ENCODE measurements at places on chromosomes 5 and 9. TPM values are rescaled to one million over a fixed set of nuclear protein-coding genes. Genes with fewer than 3 reads are reported as not detected.

Gene SAPCD2
- total RNA-seq = 12.0 TPM

Gene CMBL
- total RNA-seq = 28.6 TPM

Gene HAND1
- total RNA-seq = not detected

Gene CDH9
- total RNA-seq = not detected

Gene CCL27
- total RNA-seq = not detected

GRCh38 chr9:93315118-93315517 is 131.2 kb downstream of the WNK2 start:
- no peak for DNase-seq

DNA sequence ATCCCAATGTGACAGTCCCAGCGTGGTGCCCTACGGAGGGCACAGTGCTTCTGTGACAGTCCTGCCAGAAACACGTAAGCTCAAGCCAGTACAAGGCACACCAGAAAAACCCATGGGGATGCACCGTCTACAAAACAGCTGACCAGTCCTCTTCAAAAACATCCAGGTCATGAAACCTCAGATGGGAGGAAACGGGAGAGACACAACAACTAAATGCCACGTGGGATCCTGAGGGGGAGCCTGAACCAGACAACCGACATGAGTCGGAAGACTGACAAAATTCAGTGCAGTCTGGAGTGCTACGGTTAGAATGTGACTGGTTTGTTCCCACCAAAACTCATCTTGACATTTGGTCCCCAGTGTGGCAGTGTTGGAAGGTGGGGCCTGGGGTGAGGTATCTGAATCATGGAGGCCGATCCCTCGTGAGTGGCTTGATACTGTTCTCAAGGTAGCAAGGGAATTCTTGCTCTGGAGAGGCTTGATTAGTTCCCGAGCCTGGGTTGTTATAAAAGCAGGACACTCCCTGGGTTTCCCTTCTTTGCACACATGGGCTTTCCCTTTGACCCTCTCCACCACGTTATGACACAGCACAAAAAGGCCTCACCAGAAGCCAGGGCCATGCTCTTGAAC is 55.4 kb downstream of the ADAMTS2 start:
- no peak for DNase-seq

- DNase-seq = peak; percentile 72
Measured at GRCh38 chr9:75950998-75951397, 60.5 kb downstream of the PCSK5 start.

DNA sequence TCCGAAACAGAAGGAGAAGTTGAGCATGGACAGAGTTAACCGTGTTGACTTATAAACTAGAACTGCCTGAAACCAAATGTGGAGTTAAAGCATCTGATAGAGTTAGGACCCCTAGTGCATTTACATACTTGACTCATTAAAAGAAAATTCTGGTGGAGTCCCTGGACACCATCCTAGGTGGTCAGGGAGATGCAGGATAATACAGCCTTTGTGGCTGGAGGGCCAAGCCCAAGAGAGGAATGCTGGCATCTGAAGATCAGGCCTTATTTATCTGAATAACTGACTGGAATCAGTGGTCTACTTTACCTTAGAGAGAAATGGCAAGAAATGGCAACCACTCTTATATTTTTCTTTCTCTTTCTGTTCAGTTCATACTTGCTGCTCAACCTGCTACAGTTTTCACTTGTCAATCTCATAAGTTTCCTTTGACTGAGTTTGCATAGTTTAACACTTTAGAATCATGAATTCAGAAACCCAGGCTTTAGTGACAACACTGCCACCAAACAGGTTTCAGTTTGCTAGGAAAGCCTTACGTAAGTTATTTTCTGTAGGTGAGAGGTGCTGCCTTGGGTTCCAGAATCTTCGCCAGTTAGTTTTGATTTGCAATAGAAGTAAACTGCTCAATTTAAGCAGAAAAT is 10.2 kb downstream of the CMYA5 start:
- no peak for DNase-seq

DNA sequence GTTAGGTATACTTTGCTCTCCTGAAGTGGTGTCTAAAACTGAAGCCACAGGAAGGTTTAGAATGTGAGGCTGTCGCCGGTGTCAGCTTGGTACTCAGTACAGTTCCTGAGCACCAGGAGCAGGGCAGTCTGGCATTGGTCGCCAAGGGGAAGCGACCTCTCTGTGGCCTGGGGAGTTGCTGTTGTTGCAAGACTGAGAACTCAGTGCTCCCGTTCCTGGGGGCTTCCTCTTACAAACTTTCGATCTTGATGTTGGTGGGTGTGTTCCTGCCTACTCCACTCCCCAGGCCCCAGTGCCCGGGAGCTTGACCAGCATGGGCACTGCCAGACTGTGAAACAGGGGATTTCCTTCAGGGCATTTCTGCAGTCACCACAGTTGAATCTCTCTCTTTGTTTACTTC is 52.4 kb upstream of the PPARGC1B start:
- no peak for DNase-seq

GRCh38 chr5:81265101-81265500 is 32.0 kb downstream of the CKMT2 start:
- DNase-seq = no peak

- DNase-seq = no peak
Measured at GRCh38 chr5:120817044-120817985, 353.2 kb downstream of the PRR16 start.

GRCh38 chr9:86183229-86184137 is 76.0 kb downstream of the C9orf153 start:
- DNase-seq = no peak

- no peak for DNase-seq
Measured at GRCh38 chr5:74040065-74040551, 414.1 kb downstream of the ARHGEF28 start.

- peak; percentile 89 for DNase-seq
Measured at GRCh38 chr9:92097997-92098482, 17.2 kb downstream of the SPTLC1 start.

DNA sequence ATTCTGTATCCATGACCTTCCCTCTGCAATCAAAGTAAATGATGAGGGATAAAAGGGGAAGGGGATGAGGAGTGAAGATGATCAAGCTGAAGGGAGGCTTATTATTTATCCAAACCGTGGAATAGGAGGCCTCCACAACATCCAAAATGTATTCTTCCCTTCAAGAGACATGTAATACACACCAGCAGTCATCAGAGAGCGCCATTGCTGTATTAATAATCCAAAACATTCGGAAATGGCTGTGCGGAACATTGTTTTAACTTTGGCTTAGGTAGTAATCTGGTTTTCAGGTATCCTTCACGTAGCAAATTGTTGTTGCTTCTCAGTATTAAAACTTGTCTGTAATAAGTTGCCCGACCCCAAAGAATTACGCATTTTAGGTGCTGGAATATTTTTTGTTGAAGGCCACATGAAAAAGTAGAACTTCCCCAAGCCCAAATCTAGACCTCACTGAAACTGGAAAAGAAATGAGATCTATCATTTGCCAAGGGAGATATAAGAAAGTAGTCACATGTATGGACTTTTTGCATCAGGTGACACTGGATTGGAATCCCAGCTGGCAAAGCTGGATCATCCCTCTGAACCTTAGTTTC is 2.6 kb upstream of the BOD1 start:
- DNase-seq = peak; percentile 43

DNA sequence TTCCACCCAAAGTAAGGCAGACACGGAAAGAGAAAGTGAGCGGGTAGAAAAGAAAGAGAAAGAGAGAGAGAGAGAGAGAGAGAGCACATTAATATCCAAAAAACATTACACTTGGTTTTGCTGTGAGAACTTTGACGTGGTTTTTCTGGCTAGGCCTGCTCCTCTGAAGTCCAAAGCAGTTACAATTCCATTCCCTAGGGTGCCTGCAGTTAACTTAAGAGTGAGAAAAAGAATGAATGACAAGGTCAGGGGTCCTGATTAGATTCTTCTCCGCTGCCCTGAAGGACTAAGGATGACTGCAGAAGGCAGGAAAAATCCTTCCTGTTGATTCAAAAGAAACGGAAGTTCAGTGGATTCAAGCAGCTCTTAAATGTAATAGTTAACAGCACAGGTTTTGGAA is 589.8 kb downstream of the PRELID2 start:
- DNase-seq = no peak

DNA sequence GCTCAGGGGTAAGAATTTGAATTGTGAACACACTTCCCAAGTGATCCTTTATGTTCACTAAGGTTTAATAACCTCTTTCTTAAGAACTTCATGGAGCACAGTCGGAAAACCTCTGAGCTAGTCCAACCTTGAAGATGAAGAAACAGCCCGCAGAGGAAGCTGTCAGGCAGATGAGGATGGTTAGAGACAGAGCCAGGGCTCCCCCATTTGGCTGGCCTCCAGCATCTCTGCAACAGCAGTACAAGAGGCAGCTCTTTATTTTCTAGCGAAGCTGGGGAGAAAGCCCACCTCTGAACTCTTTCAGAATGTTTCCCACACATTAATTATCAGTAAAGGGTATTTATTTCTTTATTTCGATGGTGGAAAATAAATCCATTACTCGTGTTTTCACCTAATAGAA is 350.8 kb downstream of the DMRT2 start:
- no peak for DNase-seq

- DNase-seq = no peak
Measured at GRCh38 chr5:172114875-172115422, 73.1 kb downstream of the STK10 start.

GRCh38 chr5:91049800-91050199 is 333.3 kb downstream of the ARRDC3 start:
- DNase-seq = peak; percentile 63

DNA sequence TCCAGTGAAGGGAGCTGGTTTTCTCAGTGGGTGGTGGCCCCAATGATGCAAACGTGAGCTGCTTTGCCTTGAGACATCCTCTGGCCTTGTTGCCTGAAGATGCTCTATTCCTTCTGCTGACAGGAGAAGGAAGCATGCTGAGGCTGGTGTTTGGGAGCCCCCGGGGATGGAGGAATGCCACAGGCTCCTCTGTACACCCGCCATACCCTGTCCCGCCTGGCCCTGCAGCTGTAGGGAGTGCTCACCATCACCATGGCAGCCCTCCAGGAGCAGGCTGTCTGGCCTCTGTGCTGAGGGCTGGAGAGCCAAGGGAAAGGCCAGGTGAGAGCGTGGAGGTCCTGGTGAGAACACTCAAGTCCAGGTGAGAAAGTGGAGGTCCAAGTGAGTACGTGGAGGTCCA is 134.4 kb downstream of the MRPL36 start:
- DNase-seq = no peak

Measured in renal cortical epithelial cell (primary cell).